ENCODE measurements at places on chromosomes 7 and 10. TPM values are rescaled to one million over a fixed set of nuclear protein-coding genes. Genes with fewer than 3 reads are reported as not detected.

DNA sequence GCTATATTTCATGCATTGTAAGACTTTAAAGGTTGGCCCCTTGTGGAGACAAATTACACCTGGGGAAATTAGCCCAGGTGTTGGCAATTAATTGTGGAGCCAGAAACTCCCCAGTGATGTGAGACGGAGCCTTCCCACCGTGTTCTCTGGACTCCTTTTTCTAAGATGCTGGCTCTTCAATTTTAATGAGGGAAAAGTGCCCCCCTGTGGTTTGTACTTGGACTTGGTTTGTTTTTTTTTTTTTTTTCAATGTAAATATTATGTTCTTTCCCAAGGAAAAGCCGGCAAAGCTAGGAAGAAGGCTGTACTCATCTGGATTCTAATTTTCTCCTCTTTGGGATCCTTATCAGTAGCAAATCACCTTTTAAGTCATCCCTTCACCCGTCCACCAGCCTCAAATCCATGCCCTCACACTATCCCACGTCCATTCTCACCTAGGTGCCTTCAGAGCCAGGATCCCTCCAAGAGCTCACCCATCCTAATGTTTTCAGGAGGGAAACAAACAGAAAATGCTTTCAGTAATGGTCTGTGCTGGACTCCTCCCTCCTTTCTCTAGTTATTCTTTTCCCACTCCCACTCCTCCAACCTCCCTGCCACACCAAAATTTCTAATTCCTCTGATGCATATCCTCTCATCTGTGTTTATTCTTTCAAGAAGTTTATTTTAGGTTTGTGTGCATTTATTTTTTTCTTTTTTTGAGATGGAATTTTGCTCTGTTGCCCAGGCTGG is 20.4 kb upstream of the ST8SIA6 start:
- no peak for DNase-seq

GRCh38 chr7:100875356-100875751 is 451 bp downstream of the SRRT start:
- DNase-seq, result peak; percentile 68

The GPER1 gene
- total RNA-seq, result not detected

- no peak for DNase-seq
Measured at GRCh38 chr7:47317487-47317886, 264.4 kb downstream of the TNS3 start.

The DOCK1 gene
- total RNA-seq, result not detected

The MLXIPL gene
- total RNA-seq, result not detected

GRCh38 chr7:32868116-32868515 is 23.4 kb downstream of the KBTBD2 start:
- no peak for DNase-seq

The CAMK2G gene
- total RNA-seq, result 49.2 TPM

DNA sequence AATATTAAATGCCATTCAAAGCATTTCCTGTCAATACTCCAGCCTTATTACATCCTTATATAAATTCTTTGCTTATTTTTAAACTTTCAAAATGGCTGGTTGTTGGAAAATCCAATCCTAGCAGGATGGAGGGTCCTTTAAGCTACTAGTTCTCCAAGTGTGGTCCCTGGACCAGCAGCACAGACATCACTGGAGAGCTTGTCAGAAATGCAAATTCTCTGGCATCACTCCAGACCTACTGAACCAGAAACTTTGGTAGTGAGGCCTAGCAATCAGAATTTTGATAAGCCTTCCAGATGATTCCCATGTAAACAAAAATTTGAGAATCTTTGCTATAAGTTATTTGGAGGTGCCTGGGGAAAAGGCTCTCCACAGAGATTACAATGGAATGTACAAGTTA is 43.8 kb downstream of the CALCR start:
- DNase-seq, result no peak

The HEPACAM2 gene
- total RNA-seq, result not detected

GRCh38 chr10:43153901-43154300 is 15.7 kb downstream of the CSGALNACT2 start:
- no peak for DNase-seq

- no peak for DNase-seq
Measured at GRCh38 chr10:15144788-15145187, 23.7 kb downstream of the NMT2 start.

The CCL26 gene
- not detected for total RNA-seq

DNA sequence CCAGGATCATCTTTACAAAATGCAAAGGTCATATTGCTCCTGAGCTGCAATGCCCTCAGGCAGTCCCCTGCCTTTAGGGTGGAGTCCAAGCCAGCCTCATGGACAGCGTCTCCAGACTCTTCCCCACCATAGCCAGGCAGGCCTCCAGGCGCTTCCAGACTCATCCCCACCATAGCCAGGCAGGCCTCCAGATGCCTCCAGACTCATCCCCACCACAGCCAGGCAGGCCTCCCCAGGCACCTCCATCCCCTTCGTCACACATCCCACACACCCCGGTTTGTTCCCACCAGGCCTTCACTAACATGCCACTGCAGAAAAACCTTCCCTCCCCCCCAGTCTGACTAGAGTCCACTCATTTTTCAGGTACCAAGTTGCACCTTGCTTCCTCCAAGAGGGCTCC is 70.1 kb downstream of the PTPRN2 start:
- DNase-seq, result no peak

The NEUROD6 gene
- not detected for total RNA-seq

The STEAP4 gene
- total RNA-seq, result not detected

The NET1 gene
- total RNA-seq, result 48.8 TPM

DNA sequence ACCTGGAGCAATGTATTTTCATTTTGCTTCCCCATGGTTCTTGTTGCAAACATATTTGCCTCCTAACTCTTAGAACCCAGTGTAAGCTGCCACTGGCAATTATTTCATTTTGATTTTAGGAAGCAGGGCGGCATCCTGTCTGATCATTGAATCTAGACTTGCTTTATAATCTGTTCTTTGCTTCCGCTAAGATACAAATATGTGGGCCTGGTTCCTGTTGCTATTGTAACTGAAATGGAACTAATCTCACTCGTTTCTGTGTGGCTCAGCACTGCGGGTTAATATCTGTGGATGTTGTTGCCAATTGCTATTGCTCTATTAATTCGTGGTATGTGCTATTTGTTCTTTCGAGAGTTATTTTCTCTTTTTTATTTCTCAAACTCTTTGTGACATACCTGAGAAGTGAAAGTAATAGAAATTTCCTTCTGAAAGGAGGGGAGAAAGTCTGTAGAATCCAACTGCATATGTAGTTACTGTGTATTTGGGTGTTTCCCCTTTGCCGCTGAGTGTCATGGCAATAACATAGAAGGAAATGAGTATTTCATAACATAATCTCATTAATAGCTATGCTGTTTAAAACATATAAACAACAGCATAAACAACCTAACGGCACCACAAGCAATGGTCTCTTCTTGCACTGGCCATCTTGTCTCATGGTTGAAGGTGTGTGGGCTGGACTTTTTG is 62.4 kb downstream of the FZD1 start:
- DNase-seq, result no peak

DNA sequence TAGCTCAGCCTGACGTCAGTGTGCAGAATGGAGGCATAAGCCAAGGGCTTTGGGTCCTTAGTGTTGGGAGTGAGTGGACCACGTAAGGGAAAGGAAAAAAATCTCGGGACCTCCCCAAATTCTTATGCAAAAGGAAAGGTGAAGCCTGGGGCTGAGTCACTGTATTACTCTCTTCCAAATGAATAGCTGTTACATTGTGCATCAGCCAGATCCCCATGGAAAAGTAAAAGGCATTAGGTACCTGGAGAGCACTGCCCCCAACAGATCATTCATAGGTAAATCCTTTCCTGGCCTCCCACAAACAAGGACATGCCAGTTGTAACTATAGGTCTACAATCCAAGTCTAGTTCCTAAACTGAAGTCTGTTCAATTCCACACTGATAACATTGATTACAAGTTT is 170.5 kb downstream of the C1GALT1 start:
- DNase-seq, result no peak

DNA sequence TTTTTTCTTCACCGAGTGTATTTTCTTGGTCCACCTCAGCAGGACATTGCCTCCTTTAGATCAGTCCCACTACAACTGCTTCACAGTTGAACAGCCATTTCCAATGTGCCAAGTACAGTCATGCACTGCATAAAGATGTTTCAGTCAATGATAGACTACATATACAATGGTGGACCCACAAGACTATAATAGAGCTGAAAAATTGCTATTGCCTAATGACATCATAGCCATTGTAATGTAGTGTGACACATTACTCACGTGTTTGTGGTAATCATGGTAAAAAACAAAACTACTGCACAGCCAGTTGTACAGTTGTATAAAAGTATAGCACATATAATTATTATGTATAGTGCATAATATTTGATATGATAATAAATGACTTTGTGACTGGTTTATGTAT is 113.8 kb upstream of the HPS1 start:
- no peak for DNase-seq

DNA sequence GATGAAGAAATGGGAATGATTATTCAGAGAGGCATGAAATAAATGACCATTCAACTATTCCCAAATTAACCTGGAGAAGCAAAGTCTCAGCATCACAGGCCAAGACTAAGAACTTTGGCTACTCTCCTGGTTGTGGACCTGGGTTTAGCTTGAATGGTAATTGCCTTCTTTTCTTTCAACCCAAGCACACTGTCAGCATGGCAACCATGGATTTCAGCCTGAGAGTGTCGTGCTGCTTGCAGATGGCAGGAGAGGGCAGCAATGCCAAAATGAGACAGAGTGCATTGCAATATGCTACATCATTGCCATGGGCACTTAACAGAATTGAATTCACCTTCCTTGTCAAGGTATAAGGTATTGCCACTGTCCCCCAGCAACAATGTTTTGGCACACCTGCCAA is 767.2 kb downstream of the REEP3 start:
- DNase-seq, result no peak

The NKX1-2 gene
- total RNA-seq, result not detected
